Stimulated activated CD8-positive, alpha-beta memory T cell treated with anti-CD3 and anti-CD28 coated beads, Interleukin-4, amount 100 ng/mL, for 1 hour (primary cell): ENCODE measurements at places on chromosomes 13 and 19.

GRCh38 chr19:55289117-55289796 is 5.5 kb downstream of the BRSK1 start:
- DNase-seq, result no peak

GRCh38 chr13:92721620-92722019 is 505.0 kb upstream of the GPC6 start:
- no peak for DNase-seq

GRCh38 chr13:110887597-110888333 is 27.1 kb downstream of the ANKRD10 start:
- no peak for DNase-seq

GRCh38 chr19:3669082-3669946 is 31.0 kb downstream of the PIP5K1C start:
- no peak for DNase-seq

GRCh38 chr13:107580741-107581412 is 634.5 kb downstream of the LIG4 start:
- no peak for DNase-seq

- no peak for DNase-seq
These were observed 377.0 kb downstream of the DLEU7 start for GRCh38 chr13:50466456-50466855.

DNA sequence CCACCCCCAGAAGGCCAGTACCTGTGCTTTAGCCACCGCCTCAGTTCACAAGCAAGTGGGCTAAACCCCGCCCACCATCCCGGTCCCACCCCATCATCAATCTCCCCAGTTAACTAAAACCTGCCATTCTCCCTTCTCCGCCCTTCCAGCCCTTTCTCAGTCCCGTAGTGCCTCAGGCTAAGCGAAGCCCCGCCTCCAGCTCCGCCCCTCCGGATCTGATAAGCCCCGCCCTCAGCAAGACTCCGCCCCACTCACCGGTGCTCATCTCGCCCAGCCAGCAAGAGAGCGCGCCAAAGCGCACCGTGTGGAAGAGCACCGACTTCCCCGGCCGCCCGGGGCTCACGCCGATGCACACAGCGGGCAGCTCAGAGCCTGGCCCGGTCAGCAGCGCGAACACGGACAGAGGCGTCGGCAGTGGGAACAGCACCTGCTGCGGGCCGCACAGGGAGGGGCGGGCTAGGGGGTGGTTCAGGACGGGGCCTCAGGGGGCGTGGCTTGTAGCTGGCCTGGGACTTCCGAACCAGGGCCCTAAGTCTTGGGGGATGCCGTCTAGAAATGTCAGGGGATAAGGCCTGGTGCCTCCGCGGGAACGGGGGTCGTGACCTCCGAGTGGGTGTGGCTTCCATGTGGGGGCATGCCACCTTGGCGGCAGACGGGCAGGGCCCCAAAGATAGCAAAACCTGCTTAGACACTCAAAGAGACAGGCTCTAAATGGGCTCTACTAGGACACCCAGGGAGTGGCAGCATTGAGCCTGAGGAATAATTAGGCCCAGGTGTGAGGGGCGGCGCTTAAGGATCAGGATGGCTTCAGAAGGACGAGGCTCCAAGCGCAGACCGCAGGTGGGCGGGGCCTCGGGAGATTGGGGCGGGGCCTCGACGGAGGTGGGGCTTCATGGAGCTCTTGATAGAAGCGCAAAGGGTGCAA is 21.4 kb downstream of the MAP4K1 start:
- DNase-seq, result no peak

DNA sequence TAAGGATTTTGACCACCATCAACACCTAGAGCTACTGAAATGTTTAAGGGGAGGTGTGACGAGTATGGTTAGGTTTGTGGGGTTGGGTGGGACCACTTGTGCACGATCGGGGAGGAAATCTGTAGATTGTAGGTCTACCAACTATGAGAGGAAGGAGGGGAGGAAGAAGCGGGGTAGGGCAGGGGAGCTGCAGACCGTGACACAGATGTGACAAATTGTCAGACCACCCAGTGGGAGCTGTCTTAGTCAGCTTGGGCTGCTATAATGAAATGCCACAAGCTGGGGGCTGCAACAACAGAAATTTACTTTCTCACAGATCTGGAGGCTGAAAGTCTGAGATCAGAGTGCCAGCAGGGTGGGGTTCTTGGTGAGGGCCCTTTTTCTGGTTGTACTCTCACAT is 62.2 kb upstream of the ARGLU1 start:
- DNase-seq, result no peak

- no peak for DNase-seq
These were observed 216.0 kb upstream of the SERP2 start for GRCh38 chr13:44157606-44158005.

- no peak for DNase-seq
These were observed 537.4 kb downstream of the MYO16 start for GRCh38 chr13:109166804-109167203.

DNA sequence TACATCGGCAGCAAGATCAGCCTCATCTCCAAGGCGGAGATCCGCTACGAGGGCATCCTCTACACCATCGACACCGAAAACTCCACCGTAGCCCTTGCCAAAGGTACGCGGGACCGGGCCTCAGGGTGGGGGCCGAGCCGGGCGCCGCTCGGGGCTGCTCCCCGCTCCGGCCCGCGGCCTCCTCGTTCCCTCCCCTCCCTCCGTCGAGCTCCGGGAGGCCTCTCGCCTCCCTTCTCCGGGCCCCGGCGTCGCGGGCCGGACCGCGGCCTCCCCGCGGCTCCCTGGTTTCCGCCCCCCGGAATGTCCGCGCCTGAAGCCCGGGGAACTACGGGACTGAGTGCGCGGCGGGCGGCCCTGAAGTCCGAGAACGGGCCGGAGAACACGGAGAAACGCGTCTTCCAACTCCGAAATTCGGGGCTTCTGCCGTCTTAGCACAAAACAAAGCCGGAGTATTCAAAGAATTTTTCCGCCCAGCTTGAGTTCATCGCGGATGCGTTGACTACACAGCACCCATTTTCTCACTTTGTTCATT is 423 bp downstream of the LSM14A start:
- peak; percentile 3 for DNase-seq

DNA sequence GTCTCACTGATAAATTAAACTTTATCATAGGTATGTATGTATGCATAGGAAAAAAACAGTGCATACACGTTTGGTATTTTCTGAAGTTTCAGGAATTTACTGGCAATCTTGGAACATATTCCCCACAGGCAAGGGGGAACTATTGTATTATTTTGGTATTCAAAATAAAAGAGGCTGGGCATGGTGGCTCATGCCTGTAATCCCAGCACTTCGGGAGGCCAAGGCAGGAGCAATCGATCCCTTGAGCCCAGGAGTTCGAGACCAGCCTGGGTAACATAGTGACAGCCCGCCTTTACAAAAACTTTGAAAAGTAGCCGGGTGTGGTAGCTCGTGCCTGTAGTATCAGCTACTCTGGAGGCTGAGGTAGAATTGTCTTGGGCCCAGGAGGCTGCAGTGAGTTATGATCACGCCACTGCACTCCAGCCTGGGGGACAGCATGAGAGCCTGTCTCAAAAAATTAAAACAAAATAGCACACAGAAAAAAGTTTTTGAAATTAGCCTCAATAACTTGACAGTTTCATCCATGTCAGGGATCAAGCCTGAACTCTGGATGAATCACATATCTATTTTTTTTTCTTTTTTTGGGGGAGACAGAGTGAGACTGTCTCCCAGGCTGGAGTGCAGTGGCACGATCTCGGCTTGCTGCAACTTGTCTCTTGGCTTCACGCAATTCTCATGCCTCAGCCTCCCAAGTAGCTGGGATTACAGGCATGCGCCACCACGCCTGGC is 29.1 kb upstream of the HOMER3 start:
- no peak for DNase-seq

- DNase-seq, result no peak
These were observed 1.6 kb upstream of the TTC9B start for GRCh38 chr19:40219721-40220276.

GRCh38 chr13:36512771-36513170 is 80.5 kb downstream of the CCNA1 start:
- DNase-seq, result no peak

DNA sequence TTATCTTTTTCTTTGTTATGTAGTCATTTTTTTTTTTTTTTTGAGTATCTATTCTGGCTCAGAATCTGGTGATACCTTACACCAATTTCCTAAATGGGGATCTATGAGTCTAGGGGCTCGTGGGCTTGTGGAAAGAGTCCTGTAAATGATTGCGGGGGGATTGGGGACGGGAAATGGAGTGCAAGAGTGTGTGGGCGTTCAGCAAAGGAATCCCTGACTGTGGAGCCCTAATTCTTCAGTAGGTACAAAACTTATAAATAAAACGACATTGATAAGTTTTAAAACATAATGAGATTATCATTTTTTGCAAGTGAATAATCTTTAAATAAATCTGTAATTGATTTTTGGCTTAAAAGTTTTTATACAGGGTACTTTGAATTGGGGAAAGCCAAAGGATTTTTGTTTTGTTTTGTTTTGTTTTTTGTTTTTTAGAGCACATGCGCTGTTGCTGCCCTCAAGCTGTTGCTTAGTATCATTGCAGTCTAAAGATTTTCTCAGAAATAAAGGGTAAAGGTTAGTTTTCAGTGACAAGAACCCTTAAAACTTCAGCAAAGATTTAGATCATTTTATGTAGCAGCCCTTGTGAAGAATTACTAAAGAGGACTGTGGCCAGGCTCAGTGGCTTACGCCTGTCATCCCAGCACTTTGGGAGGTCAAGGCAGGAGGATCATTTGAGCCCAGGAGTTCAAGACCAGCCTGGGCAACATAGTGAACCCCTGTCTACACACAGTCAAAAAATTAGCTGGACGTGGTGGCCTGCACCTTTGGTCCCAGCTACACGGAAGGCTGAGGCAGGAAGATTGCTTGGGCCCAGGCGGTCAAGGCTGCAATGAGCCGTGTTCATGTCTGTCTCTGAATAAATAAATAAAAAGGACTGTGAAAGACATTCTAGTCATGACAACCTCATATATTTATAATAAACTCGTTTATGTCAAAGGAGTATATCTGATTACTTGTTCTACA is 1.7 kb downstream of the ERCC5 start:
- no peak for DNase-seq

DNA sequence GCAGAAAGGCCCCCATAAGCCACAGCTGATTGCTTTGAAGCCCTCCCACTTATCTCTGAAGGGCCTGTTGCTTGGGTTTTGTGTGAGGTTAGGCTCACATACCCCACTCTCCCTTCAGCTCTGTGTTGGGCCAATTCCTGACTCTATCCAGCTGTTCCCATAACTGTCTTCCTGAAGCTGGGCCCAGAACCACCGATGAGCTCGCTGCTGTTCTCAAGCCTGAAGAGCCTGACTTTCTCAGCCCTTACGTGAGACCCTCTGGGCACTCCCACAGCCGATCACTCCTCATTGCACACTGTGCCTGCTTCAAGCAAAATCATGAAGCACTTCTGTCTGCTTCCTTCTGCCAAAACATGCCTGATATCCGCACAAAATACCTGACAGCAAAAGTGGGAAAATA is 124.1 kb downstream of the CRYL1 start:
- no peak for DNase-seq

GRCh38 chr19:38319421-38320258 is at the start of gene KCNK6:
Gene KCNK6, plus strand, starts transcription at chr19:38319845. Its CDS starts 106 bp downstream, at chr19:38319951.
- no peak for DNase-seq

GRCh38 chr19:7739801-7740681 is 7.3 kb downstream of the CD209 start:
- DNase-seq, result no peak

DNA sequence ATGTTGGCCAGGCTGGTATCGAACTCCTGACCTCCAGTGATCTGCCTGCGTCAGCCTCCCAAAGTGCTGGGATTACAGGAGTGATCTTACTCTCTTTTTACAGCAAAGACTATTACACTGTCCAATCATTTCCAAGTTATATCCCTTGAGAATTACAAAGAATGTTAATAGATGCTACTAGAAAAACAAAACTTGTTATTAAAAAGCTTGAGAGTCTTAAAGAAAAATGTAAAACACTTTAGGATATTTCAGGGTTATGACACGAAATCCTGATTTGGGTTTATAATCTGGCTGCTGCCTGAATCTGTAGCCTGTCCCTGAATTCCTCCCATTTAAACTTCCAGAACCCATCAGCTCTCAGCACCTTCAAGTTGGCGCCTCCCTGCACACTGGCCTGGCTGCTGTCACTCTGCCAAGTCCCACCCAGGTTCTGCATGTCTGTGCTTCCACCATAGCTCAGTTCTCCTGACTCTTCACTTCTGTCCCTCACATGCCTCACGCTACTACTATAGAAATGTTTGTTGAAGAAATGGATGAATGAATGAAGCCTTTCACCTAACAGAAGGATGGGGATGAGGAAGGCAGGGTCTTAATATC is 55.8 kb upstream of the RFXAP start:
- no peak for DNase-seq

DNA sequence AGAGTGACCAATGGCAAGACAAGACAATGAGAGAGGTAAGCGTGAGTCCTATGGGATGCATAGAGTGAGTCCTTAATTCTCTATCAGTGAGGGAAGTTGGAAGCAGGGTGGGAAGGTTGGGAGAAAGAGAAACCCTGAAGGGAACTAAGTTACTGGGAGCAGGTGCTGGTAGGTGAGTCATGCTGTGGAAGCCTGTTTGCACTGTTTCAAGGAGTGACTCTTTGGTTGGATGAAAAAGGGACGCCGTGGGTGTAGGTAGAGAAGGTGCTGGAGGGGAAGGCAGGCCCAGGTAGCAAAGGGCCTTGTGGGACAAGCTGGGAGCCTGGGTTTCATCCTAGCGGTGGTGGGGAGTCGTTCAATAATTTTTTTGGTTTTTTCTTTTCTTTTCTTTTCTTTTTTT is 21.9 kb downstream of the IGFL1 start:
- no peak for DNase-seq

DNA sequence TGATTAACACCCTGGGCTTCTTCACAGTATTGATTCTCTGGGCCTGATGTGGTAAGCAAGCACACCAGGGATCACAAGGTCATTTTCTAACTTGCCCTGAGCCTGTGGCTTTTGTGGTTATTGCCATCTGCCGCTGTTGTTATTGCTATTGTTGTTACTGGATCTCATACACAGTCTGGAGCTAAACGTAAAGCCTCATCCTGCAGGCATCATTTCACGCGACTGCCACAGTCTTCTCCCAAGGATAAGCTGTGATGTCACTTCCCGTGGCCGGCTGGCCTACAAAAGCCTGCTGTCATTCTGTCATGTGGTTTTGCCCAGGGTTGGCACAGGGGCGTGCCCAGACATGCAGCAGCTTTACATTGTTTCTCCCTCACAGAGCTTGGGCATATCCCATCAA is 154.0 kb upstream of the GPR12 start:
- no peak for DNase-seq

- DNase-seq, result peak; percentile 26
These were observed 44.9 kb downstream of the ESD start for GRCh38 chr13:46751811-46752635.

- no peak for DNase-seq
These were observed 2.4 kb downstream of the RNF6 start for GRCh38 chr13:26219726-26220125.

GRCh38 chr19:40388481-40388880 is 1.5 kb downstream of the HIPK4 start:
- DNase-seq, result no peak

- no peak for DNase-seq
These were observed 206.2 kb downstream of the POSTN start for GRCh38 chr13:37392389-37392788.
